SK-N-SH (cell line): ENCODE measurements at places on chromosomes 6 and 20.

DNA sequence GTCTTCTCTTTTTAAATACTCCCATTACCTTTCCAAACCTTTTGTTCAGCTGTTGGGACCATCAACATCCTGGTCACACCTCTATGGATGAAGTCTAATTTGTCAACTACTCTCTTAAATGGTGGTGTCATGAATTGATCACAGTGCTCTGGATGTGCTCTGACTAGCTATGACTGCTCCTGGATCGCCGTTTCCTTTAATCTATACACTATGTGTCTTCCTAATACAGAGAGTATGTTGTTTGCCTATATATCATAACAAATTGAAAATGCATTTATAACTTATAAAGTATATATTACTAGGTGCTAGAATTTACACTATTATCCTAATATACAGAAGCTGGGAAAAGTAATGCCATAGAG is 357.5 kb downstream of the LAMA2 start:
- no peak for DNase-seq

DNA sequence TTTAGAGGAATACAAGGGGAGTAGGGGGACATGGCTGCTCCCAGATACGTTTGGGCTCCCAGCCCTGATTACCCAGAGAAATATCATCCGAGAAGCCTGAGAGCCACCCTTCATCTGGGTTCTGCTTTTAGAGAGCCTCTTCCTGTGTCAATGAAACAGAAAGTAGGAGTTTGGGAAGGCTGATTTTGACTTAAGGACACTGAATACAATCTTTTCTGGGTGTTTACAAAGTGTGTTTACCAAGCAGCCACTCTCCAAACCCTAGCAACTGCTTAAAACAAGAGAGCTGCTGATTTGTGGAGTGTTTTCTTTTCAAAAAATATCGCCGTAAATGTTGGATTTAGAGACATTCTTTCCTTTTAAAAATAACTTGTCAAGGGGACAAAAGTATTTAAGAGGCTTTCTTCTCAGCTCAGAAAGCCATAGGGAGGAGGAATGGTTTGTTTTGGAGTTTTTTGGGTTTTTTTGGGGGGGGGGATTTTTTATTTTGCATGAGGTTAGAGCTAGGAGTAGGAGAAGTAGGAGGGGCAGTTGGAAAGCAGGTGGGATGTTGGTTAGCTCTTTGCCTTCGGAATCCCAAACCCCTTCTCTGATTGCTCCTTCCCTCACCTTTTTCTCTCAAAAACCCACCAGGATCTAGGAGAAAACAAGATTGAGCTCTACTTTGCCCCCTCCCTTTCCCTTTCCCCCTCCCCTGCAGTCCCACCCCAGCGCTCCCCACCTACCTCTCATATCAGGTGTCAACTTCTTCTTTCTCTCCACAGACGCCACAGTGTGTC is 12.4 kb downstream of the MAFB start:
- DNase-seq: no peak

GRCh38 chr6:169887529-169888140 is 136.2 kb downstream of the ERMARD start:
- peak; percentile 1 for DNase-seq

DNA sequence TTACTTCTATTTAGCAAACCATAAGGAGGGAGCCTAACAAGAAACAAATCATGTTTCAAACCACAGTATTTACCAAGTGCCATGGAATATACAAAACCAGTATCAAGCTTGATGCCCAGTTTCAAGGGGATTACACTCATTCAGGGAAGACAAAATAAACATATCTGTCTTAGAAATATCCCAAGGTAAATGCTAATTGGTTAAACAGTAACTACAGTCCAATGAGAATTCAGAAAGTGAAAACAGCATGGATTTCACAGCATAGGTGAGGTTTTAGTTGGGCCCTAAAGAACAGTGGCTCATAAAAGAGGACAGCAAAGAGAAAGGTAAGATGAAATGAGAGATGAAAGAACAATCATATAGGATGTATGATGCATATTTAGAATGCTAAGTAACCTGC is 110.3 kb downstream of the CHD6 start:
- no peak for DNase-seq

DNA sequence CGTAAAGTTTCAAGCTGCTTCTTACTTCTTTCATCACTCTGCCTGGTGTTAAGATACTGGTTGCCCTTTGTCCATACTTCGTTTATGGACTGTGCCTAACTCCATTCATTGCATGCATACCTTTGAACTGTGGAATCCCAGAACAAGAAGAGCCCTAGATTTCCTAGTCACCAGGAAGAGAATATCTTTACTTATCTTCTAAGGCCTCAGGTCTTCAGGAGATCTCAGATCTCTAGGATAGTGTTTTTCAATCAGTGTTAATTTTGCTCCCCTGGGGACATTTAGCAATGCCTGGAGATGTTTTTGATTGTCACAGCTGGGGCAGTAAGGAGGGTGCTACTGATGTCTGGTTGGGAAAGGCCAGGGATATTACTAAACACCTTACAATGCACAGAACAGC is 35.5 kb upstream of the GJA1 start:
- no peak for DNase-seq

DNA sequence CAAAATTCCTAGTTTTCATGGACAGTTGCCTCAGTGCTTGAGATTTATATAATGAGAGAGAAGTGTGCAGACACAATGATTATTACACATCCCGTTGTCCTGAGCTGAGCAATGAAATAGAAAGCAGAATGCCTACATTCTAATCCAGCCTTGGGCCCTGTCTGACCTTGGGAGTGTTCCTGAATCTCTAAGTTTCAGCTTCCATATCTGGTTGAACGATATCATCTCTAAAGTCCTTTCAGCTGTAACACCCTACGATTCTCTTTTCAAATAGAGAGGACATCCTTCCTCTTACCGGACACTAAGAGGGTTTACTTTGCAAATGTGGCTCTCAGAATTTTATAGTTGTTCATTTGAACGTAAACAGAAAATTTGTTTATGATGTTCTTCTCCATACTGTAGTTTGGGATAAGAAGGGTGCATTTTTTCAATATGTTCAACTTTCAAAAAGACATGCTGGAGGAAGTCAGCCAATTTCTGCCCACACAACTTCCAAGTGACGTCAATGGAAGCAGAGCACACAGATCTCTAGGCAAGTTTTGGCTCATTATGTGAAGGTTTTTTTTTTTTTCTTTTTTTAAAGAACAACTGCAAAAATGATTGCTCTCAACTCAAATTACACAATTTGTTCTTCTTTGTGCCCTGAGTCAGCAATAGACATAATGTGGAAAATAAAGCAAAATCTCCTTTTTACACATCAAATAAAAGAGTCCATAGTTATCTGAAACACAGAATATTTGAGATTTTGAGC is 50.4 kb downstream of the PDE7B start:
- no peak for DNase-seq

- no peak for DNase-seq
Measured at GRCh38 chr6:75094614-75095200, 111.1 kb downstream of the COL12A1 start.

GRCh38 chr6:21352131-21352530 is 241.4 kb upstream of the SOX4 start:
- no peak for DNase-seq

GRCh38 chr20:50208085-50208491 is 17.5 kb downstream of the CEBPB start:
- no peak for DNase-seq

DNA sequence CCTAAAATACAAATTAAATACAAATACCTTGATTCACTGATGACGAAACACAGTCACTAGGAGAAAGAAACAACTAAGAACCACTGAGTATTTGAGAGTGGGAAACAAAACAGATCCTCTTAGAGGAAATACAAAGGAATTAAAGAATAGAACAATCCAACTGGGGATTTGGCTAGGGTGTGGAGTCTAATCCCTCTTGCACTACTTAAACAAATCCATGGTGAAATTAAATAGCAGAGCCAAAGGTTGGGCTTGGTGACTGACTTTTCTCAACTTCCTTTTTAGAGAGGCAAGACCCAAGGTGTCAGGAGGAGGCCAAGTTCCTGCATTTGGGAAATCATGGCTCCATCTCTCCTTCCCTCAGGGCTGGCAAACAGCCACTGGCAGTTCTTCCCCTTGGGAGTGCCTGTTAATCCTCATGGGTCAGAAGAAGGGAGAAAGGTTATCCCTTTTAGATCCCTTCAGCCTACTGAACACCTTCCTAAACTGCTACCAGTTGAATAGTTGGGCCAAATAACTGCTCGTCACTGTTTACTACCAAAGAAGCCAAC is 101.2 kb upstream of the TRAF3IP2 start:
- no peak for DNase-seq

DNA sequence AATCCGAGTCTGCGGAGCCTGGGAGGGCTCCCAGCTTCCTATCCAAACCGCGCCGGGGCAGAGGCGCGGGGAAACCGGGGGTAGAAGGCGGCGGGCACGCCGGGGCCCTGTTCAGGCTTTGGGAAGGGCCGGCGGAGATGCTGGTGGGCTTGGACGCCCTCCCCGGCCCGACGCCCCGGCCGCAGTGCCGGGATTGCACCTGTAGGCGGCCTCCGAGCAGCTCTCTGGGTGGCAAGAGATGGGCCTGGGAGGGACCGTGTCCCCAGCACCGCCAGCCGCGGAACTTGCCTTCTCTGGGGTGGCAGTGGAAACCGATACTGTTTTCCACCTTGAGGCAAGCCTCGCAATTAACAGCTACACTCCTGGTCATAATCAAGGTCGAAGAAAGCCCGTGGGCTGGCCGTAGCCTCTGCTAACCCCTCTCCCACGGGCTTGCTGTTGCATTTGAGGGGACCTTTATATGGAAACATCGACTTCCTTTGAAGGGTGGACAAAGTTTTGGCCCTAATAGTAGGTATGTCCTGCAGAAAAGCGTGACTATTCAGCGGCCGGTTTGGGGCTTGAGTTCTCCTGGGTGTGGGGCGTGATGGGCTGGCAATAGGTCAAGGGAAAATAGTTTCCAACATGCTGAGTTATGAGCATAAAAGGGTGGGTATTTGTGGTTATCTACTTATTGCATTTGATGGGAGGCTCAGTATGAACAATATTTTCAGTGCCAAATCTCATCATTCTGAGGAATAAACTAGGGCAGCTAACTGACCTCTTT is 1.1 kb upstream of the JAG1 start:
- peak; percentile 85 for DNase-seq

DNA sequence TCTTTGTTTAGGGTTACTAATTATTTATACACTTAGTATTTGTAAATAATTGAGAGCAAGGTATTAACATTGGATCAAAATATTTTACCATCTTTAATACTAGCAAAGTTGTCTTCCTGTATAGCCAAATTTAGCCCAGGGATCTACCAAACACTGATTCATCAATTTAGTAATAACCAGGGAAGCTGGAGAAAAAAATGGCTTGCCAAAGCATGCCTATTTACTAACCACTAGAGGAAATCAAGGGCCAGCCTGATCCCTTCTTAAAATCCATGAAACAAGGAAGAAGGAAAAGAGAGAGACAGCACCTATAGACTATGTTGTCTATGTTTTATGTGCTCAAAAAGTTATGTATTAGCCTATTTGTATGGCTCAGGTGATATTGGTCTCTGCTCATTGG is 450.3 kb upstream of the GJE1 start:
- no peak for DNase-seq

- no peak for DNase-seq
Measured at GRCh38 chr20:8616792-8617191, 452.1 kb upstream of the PLCB4 start.

GRCh38 chr20:54118220-54119001 is 48.0 kb upstream of the BCAS1 start:
- DNase-seq: no peak

DNA sequence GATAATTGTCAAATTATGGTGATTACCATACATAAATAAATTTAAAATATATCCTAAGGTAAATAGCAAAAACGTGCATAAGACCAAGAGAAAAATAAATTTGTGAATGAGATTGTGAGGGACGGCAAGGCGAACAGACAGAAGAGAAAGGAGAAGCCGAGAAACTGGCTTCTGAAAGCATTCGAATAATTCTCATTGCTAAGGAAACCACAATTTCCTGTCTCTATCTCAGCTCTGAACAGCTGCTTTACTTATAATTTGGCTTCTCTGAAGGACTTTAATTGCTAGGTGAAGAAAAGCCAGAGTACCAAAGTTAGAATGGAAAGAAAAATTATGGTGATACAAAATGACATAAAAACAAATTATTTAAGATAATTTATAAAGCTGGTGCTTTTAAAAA is 79.0 kb upstream of the RGS17 start:
- DNase-seq: no peak

DNA sequence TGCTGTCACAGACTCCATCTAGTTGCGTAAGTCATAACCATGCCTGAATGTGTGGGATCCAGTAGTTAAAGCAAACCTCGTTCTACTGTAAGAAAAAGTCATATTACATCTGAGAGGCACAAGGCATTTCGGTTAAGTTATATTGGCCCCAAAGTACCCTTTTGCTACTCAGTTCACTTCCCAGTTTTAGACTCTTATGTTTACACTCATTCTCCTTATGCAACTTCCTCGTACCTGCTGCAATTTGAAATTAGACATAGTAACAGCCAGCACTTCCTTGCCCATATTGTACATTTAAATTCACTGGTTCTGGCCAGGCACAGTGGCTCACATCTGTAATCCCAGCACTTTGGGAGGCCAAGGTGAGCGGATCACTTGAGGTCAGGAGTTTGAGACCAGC is 37.0 kb downstream of the PEX7 start:
- no peak for DNase-seq

DNA sequence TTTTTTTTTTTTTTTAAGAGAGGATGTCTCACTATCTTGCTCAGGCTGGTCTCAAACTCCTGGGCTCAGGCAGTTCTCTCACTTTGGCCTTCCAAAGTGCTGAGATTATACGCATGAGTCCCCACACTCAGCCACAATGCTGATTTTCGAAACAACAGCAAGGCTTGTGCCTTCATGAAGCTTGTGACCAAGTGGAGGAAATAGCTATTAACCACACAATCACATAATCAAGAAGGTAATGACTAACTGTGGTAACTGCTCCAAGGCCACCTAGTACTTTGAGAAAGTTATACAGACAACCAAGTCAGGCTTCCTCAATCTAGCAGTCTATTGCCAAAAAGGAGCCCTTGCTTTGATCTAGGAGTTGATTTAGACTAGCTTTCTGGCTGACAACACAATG is 46.3 kb downstream of the SOD2 start:
- no peak for DNase-seq

DNA sequence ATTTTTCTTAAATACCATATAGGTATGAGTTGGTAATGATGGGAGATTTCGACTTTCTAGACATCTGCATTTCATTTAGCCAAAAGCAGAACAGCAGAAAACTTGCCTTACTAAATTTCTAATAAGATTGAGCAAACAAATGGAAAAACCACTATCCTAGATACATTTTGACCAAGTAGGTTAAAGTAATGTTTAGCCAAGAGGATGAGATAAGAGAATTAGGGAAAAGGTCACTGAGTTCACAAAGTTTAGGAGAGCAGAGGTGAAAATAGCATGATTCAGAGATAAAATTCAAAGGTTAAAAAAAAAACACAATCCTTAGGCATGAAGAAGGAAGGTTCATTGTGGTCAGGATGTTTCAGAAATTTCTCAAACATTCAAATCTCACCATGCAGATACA is 450.3 kb downstream of the CD83 start:
- DNase-seq: no peak
